ENCODE measurements at places on chromosomes 1 and 21.

- no peak for DNase-seq
Measured at GRCh38 chr1:221141606-221142285, 262.5 kb downstream of the HLX start.

- DNase-seq, result peak; percentile 84
Measured at GRCh38 chr1:45543581-45544417, 6.8 kb upstream of the AKR1A1 start.

DNA sequence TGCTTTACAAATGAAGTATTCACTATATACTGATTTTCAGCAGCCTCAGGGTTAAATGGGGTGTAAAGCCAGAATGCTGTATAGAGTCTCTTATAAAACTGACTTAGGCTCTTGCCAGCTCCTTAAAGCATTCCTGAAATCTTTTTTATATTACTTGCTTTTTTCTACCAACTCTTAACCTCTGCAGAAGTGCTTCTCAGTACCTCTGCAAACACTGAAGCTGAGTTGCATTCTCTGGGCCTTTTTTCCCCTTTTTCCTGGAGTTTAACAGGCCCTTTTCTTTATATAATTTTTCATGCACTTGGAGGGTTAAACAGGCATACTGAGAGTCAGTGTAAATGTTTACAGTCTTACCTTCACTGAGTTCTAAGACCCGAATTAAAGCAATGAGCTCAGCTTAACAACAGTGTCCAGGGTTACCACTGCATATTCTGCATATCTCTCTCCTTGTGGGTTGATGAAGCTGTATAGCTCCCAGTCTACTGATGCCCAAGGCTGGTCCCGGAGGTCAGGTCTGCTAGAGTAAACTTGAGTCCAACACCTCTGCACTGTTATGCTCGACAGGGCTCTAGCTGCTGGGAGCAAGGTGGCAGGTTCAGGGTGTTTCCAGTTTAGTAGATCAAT lies 40.9 kb upstream of the CFAP126 start:
- no peak for DNase-seq

DNA sequence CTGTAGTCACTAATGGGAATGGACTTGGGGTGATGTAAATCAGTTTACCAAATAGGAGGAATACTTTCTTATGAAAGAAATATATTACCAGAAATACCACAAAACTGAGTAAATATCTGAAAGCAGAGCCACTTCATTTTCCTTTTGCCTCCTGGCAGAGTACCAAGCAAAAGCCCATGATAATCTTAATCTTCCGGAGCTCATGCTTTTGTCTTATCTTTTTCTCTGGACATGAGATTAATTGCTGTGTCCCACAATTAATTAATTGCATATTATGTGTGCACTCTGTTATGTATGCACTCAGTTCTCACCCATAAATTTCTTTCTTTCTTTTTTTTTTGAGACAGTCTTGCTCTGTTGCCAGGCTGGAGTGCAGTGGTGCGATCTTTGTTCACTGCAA lies 94.1 kb upstream of the PDE4B start:
- DNase-seq, result no peak

GRCh38 chr1:216499581-216500272 lies 76.5 kb upstream of the USH2A start:
- no peak for DNase-seq

DNA sequence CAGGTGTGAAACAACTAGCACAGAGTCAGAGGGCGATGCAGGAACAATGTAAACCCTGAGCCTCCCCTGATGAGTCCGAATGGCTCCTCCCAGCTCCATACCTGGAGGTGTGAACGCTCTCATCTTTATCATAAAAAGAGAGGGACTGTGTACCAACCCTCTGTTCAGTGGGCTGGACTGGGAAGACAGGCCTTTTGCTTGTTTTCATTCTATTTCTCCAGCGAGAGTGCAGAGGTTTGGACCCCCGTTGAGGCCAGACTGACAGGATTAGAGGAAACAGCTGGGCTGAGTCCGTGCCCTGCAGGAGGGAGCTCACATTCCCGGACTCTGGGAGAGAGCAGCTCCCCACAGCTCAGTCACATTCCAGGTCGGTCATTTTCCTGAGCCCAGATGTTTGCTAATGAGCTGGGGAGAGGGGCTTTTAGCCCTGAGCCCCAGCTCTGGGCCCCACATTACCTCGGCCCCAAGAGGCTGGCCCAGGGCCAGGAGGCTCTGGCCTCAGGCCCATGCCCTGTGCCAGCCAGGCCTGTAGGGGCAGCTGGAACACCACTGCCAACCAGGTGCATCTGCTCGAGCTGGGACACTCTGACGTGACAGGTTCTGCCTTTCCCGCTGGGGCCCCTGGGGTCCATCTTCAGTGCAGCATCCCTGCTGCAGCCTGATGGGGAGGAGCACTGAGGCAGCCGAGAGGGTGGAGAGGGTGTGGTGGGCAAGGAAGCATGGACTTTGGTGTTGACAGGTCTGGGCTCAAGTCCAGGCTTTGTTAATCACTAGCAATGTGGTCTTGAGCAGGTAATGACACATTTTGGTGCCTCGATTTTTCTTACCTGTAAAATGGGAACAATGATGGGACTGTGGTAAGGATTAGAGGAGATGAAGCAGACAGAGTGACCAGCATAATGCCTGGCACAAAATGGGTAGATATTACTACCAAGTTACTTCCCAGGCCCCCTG lies 3.5 kb upstream of the NBL1 start:
- no peak for DNase-seq

GRCh38 chr1:61332196-61332753 lies 249.9 kb downstream of the NFIA start:
- DNase-seq, result peak; percentile 2

GRCh38 chr1:15249081-15249480 lies 2.1 kb downstream of the FHAD1 start:
- peak; percentile 54 for DNase-seq

DNA sequence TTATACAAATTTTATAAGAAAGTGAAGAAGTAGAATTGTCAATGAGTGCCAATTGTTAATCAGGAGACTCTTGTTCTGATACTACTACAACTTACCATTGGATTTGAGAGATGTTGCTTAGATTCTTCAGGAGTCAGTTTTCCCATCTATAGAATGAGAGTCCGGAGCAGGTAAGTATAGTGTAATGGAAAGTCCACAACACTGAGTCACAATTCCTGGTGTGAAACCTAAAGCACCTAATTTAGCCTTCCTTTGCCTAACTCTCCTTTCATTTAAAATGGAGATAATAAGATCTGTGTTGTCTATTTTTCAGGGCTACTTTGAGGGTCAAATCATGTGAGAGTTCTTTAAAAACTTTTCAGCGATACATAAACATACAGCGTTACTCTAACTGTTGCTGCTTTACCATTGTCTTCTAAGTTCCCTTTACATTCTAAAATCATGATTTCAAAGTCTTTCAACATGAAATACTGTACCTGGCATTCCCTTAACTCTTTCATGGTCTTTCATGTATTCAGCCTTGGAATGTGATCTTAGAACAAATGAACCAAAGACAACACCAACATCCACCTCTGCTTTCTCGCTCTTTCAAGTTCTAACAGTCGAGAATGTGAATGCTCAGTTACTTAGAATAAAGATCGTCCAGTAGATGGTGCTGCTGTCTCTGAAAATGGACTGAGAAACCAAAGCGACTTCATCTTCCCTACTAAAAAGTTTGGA lies 90.9 kb downstream of the SLC30A10 start:
- DNase-seq, result no peak

DNA sequence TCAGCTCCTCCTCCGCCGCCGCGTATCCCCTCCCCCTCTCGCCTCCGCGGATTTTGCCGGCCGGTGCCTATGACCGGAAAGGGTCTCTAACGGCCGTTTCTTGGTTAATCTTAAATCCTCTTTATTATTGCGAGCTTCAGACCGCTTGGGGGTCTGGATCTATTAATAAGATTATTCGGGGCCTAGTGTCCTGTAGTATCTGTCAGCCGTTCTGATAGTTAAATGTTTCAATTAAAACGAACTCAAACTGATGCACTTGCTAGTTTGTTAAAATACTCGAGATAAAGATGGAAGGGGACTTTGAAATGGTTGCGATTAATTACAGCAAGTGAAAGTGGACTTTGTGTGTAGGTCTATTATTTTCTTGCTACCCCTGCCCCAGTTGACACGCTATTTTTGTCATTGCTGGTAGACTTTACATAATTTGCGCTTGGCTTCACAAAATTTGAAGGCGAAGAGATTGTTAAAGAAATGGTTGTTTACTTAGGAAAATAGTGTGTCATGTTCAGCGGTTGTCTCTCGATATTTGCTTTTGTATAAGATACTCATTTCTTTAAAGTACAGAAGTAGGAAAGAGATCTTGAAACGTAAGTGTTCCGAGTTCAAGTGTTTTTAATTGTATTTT lies 779 bp downstream of the SON start:
- no peak for DNase-seq

DNA sequence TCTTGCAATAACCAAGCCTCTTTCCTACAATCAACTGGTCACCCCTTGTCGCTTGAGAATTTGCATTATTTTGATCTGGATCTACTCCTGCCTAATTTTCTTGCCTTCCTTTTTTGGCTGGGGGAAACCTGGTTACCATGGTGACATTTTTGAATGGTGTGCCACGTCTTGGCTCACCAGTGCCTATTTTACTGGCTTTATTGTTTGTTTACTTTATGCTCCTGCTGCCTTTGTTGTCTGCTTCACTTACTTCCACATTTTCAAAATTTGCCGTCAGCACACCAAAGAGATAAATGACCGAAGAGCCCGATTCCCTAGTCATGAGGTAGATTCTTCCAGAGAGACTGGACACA lies 743 bp downstream of the GPR52 start:
- DNase-seq, result no peak

DNA sequence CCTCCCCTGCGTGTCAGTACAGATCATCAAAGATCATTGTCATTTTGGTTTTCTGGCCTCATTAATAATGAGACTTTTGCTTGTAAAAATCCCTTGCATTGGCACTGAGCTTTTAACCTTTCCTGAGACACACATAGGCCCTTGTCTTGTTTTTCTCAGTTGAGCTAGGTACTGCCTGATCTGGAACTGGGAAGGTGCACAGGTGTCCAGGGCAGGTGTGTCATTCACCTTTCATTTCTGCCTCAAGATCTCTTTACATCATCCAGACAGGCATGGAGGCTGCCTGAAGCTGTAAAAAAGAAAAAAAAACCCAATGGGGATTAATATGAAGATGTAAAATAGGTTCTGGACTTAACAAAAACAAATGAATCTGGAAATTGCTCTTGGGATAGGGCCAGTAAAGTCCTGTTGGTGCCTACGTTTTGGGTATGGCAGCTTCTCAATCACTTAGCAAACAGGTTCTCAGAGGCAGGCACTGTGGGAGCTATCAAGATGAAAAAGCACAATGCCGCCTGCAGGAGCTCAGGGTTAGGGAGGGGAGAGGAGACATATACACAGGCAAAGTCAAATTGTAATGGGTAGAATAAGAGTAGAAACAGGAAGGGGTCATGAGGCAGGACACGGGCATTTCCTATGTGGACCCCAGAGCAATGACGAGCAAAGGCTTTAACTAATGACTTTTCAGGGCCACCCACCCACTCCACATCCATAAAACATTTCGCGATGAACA lies 1.0 kb upstream of the KCNC4 start:
- no peak for DNase-seq

- DNase-seq, result no peak
Measured at GRCh38 chr1:20409012-20409411, 77.0 kb downstream of the CAMK2N1 start.

DNA sequence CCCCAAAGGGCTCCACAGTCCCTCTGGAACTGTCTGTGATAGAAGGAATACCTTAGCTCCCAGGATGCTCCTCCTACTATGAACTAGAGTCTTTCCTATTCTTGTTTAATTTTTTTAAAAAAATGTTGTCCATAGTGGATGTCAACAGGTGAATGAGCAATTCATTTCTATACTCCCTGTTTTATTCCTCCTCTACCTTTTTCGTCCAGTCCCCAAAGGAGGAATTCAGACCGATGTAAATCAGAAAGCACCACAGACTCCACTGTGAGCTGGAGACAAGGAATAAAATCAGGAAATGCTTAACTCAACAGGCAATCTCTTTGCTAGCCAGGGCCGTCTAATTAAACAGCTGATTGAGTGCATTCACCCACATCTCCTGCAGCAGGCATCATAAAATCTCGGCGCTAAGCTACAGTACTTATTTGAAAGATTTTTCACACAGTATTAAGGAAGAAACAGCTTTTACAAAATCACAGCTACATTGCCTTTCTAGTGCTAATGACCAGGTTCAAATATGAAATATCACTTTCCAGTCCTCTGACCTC lies 381.6 kb downstream of the SIPA1L2 start:
- DNase-seq, result no peak

- DNase-seq, result no peak
Measured at GRCh38 chr1:37068897-37069296, 34.6 kb upstream of the GRIK3 start.

- DNase-seq, result no peak
Measured at GRCh38 chr1:116460261-116460660, 87.2 kb downstream of the ATP1A1 start.

DNA sequence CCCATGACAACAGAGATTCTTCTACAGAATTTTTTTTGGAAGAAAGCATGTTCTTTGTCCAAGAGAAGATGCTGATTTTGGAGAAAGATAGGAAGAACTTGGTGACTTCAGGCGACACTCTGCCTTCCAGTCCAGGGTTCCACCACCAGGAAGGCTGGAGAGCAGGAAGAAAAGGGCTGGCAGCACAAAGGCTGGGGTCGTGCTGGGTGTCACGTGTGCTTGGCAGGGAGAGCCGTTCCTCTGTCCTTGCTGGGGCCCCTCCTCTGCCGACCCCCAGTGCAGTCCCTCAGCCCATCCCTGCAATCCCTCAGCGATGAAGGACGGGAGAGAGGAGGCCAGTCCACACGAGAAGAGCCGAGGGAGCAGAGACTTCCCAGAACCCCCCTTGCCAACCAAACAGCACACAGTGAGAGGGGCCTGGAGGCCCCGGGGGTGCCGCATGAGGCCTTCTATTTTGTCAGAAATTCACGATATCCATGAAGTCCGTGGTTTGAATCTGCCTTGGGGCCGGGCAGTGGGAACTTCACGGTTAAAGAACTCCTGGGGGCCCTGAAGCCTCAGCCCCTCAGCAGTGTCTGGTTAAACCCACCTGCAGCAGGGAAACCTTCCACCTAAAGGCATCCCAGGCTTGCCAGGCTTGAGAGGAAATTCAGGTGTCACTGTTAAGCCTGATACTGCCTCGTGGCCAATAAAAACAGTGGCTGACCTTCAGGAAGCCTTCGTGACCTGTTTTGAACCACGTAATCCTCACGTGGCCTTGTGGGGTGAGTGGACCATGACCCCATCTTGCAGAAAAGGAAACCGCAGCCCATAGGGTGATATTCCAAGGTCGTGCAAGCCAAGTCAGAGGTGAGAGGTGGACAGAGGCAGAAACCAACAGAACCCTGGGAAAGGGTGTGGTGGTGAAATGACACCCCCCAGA lies 3.4 kb downstream of the KRTAP10-12 start:
- DNase-seq, result no peak

DNA sequence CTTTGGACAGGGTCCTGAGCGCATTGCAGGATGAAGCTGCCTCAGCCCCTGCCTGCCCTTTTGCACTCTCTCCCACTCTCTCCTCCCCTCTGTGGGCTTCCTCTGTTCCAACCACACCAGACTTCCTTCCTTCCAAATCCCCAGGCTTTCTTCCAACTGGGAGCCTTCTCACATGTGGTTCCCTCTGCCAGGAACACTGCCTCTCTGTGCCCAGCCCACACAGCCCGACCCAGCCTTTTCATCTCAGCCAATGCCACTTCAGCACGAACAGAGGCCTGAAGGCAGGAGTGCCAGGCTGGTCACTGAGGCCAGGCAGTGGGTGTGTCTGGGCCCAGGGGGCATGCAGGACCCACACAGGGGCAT lies 5.9 kb downstream of the SELENON start:
- no peak for DNase-seq

Data from CD4-positive, alpha-beta T cell treated with Interleukin-1 beta for 1 hour (primary cell).